ENCODE measurements at places on chromosomes 7 and 10. TPM values are rescaled to one million over a fixed set of nuclear protein-coding genes. Genes with fewer than 3 reads are reported as not detected.

Gene SLC18A3
- 4.6 TPM for total RNA-seq

Gene ZNF32
- 19.7 TPM for total RNA-seq

Gene LRRN3
- 2.2 TPM for total RNA-seq

- no peaks in the 10 kb centered on the region for H3K36me3 ChIP-seq
- H3K4me3 ChIP-seq, result no peak overlapping the region
- no peak overlapping the region for H3K27ac ChIP-seq
- no peak for DNase-seq
Observed at GRCh38 chr7:116468534-116468933, 31.0 kb upstream of the CAV2 start.

DNA sequence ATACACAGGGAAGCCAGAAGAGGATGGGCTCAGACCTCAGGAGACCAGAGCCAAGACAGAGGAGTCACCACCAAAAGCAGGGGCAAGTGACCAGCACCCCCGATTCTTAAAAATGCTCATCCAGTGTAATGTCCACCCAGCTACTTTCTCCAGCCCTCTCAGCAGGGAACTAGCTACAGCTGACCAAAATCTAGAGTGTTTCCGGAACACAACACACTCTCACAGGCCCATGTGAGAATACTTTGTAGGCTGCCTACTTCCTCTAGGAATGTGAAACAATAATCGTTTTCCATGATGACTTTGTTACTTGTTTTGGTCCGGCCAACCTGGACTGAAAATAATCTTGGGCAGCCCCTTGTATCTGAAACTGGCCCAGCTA lies 14.5 kb downstream of the PSAP start:
- peaks cover 5% of the 10 kb centered on the region for H3K36me3 ChIP-seq
- peaks cover 67% of the 10 kb centered on the region for H3K4me1 ChIP-seq
- peak overlapping the region; percentile 65 for H3K27ac ChIP-seq
- no peaks in the 10 kb centered on the region for H3K27me3 ChIP-seq
- no peak overlapping the region for H3K4me3 ChIP-seq

DNA sequence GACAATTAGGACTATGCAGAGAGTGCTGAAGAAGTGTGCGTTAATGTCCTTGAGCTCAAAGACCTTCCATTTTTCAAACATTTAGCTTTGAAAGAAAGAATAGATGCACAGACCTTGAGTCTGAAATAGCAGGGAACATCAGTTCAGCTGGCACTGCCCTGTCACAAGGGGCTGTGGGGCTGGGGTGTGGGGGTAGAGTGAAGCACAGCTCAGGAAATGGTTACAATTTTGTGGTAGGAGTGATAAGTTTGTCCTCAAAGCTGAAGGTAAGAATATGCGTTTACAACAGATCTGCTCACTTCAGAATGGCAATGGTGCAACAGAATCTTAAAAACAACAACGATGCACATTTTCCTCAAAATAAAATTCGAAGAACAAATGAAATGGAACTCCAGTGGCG lies 33.6 kb downstream of the SMKR1 start:
- H3K36me3 ChIP-seq, result no peaks in the 10 kb centered on the region
- DNase-seq, result no peak
- H3K27ac ChIP-seq, result no peak overlapping the region
- H3K4me3 ChIP-seq, result no peak overlapping the region
- H3K4me1 ChIP-seq, result peaks cover 6% of the 10 kb centered on the region

- peaks cover 22% of the 10 kb centered on the region for H3K36me3 ChIP-seq
- no peak overlapping the region for H3K4me3 ChIP-seq
- no peak for DNase-seq
- no peaks in the 10 kb centered on the region for H3K27me3 ChIP-seq
- no peak overlapping the region for H3K27ac ChIP-seq
Observed at GRCh38 chr7:155778349-155778748, 33.9 kb downstream of the SHH start.

GRCh38 chr7:117017017-117017451 lies 63.7 kb downstream of the ST7 start:
- H3K4me1 ChIP-seq, result peaks cover 19% of the 10 kb centered on the region
- DNase-seq, result no peak
- no peak overlapping the region for H3K4me3 ChIP-seq
- H3K27me3 ChIP-seq, result no peaks in the 10 kb centered on the region
- no peaks in the 10 kb centered on the region for H3K36me3 ChIP-seq

DNA sequence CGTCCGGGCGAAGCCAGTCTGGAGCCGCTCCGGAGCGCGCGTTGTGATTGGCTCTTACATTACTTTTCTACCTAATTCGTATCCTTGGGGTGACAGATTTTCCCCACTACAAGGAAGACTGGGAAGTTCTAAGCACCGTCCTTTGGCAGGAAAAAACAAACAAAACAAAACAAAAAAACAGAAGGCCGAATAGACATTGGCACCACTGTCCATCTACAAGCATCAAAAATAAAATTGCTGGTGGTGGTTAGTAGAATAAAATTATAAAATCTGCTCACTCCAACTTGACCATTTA lies 651 bp upstream of the SKAP2 start:
- H3K27ac ChIP-seq, result peak overlapping the region; percentile 76
- DNase-seq, result no peak
- H3K27me3 ChIP-seq, result peaks cover 19% of the 10 kb centered on the region
- H3K4me1 ChIP-seq, result no peaks in the 10 kb centered on the region
- H3K36me3 ChIP-seq, result no peaks in the 10 kb centered on the region
